ENCODE measurements at places on chromosomes 3 and 15.

DNA sequence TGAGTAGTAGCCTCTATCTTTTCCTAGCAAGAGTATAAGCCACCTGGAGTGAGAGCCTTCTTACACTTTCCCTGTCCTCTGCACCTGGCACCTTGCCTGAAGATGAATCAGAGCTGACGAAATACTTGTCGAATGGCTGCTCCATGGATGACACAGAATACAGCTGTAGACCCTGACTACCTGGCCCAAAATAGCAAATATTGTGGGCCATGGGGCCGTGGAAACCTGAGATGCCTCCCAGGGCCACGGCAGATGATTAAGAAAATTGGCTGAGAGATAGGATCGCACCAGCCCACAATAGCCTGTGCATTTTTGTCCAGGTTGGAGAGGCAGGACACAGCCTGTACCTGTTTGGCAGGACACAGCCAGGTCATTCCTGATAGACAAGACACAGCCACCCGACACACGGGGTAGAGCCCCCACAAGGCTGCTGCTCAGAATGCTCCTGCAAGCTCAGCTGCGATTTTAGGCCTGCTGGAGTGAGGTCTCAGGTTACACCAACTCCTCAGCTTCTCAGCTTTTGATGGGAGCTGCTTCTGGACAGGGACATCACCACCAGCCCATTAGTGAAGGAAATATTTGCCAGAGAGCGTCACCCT, 22.9 kb upstream of the TPM1 start:
- DNase-seq = no peak

GRCh38 chr3:126543457-126544061, 15.2 kb downstream of the C3orf22 start:
- DNase-seq = no peak

GRCh38 chr3:115099986-115100571, 47.0 kb downstream of the ZBTB20 start:
- no peak for DNase-seq

- no peak for DNase-seq
These were observed 17.7 kb downstream of the STARD9 start for GRCh38 chr15:42593143-42593542.

DNA sequence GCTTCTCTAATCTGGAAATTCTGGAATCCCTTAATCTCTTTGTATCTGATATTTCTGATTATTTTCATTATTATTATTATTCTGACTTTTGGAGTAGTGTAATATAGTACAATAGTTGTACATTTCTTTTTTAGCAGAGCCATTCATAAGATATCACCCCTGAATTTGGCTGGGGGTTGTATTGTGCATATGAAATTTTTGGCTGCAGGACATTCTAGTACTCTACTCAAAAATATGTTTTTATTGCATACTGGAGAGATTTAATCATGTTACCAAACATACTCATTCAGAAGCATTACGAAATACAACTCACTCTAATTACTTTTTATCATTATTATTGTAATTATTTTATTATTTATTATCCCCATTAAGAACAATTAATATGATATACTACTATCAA, 589.7 kb upstream of the KCNMB2 start:
- DNase-seq = no peak

- DNase-seq = no peak
These were observed 473 bp downstream of the LSM3 start for GRCh38 chr3:14179114-14179465.

GRCh38 chr3:149494022-149494758, 19.7 kb downstream of the TM4SF4 start:
- peak; percentile 44 for DNase-seq

GRCh38 chr3:164418414-164418813, 659.9 kb downstream of the SI start:
- no peak for DNase-seq

GRCh38 chr3:179091113-179091512, 19.5 kb upstream of the ZMAT3 start:
- DNase-seq = no peak

GRCh38 chr15:41055706-41056105, 60.4 kb downstream of the INO80 start:
- no peak for DNase-seq

- no peak for DNase-seq
These were observed 123.1 kb upstream of the STRIT1 start for GRCh38 chr3:155416500-155417118.

DNA sequence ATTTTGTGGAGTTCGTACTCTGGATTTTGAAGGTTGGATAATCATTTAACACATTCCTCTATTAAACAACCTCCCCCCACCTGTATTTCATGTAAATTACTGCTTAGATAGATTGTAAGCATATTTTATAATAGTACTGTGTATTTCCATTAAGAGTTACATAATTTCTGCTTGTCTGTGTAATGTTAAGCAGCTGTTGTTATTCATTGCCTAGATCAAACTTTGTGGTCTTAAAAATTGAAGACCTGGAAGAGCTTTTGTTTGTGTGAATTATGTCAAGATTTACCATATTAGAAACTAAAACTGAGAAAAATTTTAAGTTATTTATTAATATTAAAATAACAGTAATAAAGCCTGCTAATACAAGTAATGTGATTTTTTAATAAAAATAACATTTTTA, 11.1 kb downstream of the SETD5 start:
- no peak for DNase-seq

GRCh38 chr3:135806317-135806716, 159.2 kb upstream of the PPP2R3A start:
- no peak for DNase-seq

DNA sequence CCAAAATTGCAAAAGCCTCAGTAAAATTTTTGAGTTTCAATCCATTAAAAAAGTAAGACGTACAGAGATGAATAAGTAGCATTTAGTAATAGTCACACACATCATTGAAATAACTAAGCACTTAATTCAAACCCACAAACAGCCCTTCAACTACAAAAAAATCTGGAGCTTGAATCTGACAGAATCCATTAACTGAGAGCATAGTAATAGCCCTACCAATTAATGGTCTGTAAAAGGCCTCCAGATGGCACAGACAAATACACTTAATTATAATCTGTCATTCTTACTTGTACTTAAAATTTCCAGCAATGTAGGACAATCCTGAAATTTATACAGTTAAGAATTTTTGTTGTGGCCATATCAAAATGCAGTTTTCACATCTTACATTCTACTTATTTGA, 246.9 kb downstream of the VGLL3 start:
- DNase-seq = no peak

All from progenitor cell of endocrine pancreas (in vitro differentiated cells).